NCI-H82 (cell line): ENCODE measurements at places on chromosomes 6 and 20.

DNA sequence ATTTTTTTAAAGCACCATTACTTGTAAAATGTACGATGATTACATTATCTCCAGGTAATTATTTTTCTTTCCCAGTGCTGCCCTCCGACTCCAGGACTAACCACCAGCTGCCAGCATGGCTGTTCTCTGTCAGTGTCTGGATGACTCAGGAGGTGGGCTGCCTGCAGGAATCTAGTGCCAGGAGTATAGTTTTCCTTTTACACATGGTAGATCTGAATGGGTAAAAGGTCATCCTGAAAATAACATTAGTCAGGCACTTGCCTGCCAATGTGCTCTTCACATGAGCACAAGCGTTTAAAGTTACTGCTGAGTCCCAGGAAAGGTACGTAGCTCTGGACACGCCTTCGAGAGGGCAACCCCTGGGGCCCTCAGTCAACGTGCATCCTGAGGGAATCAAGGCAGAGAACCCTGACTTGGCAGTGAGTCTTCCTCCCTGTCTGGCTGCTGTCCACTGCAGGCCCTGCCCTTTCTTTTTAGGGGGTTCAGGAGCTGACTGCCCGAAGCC, 2.4 kb downstream of the DYNLT1 start:
- peak; percentile 91 for DNase-seq

DNA sequence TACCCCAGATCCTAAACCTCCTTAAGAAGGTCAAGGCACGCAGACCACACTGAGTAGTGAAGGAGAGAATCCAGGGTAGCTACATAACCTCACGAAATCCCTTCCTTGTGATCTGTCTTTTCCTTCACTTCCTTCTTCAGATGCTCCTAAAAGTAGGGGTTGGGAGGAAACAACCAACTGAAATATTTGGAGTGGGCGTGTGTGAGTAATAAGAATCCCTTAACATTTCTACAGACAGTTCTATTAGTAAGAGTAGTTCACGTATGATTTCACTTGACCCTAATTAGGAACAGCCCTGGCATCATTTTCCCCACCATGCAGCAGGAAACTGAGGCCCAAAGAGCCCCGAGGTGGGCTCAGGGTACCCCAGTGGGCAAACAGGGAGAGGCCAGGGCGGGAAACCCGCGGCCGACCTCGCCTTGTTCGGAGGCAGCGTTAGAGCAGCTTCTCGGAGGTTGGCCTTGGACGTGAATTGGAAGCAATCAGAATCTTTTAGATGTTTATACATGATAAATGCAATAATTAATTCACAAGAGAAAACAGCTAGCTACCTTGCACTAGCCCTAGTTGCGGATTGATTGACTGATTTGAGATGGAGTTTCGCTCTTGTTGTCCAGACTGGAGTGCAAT, 859 bp upstream of the RAE1 start:
- DNase-seq, result no peak

DNA sequence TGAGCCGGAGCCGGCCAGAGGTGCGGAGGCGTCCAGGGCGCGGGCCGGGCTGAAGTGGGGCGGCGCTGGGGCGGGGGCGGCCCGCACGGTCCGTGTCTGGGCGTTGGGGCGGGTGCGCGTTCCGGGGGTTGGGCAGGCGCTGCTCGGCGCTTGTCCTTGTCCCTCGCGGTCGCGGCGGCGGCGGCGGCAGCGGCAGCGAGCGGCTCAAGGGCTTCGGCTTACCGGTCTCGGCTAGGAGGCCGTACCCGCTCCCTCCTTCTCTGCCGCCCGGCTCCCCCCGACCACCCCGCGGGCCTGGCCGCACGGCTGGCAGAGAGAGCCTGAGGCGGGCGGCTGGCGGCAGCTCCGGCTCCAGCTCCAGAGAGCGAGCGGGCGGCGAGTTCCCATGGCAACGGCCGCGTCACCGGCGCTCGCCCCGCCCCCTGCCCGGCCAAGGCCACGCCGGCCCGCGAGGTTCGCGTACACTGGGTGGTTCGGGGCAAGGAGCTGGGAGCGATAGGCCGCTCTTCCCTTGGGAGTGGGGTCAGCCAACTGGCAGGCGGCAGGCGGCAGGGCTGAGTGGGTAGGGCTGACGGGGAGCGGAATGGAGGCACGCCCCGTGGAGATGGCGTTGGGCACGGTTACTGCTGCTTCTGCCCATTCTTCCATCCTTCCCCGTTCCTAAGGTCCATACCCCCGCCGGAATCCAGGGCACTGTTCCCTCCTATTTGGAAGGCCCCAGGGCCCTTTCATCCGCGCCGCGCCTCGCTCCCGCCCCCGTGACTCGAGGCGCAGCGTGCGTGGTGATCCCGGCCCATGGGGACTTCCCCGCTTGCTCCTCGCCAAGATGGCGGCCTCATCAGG, at the start of gene LRRC73:
TSS of gene LRRC73 (minus strand) at position 363 of the 843 bp plus-strand sequence. CDS start 561 bp downstream, outside the sequence.
- DNase-seq, result peak; percentile 83

GRCh38 chr6:168022488-168023321, 25.2 kb downstream of the KIF25 start:
- DNase-seq, result no peak

DNA sequence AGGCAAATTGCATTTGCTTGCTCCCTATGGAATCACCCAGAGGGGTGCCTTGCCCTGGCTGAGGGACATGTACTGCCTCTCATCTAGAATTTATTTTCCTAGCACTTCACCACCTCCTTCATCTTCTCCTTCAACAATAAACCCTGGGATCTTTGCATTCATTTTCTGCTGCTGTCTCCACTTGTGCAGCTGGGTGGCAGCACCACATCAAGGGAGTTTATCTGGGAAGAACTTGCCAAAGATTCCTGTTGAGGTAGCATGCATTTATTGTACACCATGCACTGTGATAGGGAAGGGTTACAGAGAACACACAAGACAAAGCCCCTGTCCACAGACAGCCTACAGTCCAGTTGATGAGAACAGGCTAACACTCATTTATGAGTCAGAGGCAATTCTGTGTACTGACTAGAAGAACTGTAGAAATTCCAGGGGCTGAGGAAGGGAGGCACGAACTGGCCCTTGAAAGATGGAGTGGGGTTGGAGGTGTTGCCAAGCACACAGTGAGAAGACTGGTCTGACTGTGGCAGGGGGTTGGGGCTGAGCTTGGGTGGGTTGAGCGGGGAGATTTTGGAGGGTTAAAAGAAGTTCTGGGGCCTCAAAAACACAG, 17.5 kb downstream of the C20orf173 start:
- DNase-seq, result peak; percentile 61

DNA sequence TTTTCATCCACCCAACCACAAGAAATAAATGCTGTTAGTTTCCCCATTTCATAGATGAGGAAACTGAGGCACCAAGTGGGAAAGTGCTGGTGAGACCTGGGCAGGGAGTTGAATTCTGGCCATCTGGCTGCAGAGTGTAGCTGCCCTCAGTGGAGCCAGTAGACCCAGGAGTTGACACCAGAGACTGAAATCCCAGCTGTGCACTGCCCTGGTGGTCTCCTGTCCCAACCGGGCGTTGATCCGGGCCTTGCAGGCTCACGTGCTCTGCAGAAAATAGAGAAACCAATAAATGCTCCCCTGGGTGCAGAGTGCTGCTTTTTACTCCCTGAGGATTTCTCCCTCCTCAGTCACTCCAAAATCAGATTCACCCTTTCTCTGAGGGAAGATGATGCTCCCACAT, 18.4 kb downstream of the HLA-F start:
- DNase-seq, result no peak

GRCh38 chr6:44202972-44203750, 13.6 kb upstream of the MYMX start:
- no peak for DNase-seq

DNA sequence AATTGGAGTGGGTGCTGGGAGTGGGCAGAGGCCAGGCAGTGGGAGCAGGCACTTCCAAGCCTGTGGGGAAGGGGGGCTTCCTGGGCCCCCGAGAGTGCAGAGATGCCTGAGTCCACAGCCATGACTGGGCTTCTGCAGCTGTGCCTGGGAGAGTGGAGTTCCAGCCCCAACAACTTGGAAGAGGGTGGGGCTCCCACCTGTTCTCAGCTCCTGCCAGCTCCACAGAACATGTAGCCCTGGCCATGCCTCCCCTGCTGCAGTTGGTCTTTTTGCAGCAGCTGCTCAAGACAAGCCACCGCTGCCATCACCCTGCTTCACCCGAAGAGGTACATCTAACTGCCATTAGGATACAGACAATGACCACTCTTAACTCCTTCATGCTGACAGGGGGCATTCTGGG, 1092.3 kb downstream of the KHDRBS2 start:
- DNase-seq, result no peak

GRCh38 chr6:161833099-161833860, 559.4 kb upstream of the AGPAT4 start:
- no peak for DNase-seq

DNA sequence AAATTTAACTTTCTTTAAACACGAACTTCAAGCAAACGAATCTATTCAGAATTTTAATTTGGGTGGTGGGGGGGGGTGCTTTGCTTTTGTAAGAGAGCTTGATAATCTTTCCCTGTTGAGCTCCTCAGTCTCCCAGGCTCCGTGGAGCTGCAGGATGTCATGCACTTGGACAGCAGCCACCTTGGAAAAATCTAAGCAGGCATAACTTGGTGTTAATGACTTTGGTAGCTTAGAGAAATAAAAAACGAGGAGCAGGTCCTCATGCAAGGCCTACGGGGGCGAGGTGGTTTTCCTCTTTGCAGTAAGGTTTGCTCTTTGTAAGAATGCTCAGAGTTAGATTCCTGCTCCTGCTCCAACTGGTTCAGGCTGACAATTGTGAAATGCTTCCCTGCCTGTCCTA, 102.3 kb downstream of the EDN1 start:
- no peak for DNase-seq

GRCh38 chr20:49541733-49542513, 26.0 kb downstream of the PTGIS start:
- DNase-seq, result peak; percentile 94

GRCh38 chr6:113141901-113142300, 715.2 kb upstream of the MARCKS start:
- peak; percentile 81 for DNase-seq

DNA sequence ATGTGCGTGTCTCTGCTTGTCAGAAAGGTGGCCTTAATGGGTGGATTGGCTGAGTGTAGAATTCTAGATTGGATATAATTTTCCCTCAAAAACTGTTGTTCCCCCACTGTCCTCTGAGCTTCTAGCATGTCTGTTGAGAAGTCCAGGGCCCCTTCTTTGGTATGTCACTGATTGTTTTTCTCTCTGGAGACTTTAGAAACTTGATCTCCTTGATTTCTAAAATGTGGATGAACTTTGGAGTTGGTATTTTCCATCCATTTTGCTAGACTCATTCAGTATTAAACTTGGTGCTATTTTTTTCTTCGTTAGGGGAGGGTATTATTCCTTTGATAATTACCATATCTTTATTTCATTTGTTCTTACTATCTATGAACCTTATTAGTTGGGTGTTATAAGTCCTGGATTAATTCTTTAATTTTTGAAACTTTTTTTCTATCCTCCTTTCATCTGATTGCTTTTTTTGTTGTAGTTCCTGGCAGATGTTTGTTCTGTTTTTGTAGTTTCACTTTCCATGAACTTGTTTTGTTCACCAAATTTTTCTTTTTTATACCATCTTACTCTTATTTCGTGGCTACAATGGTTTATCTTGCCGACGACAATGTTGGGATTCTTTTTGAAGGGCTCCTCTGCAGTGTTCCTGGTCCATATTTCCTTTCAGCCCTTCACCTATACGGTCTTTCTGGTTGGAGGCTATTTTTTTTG, 68.4 kb downstream of the ARID1B start:
- no peak for DNase-seq

DNA sequence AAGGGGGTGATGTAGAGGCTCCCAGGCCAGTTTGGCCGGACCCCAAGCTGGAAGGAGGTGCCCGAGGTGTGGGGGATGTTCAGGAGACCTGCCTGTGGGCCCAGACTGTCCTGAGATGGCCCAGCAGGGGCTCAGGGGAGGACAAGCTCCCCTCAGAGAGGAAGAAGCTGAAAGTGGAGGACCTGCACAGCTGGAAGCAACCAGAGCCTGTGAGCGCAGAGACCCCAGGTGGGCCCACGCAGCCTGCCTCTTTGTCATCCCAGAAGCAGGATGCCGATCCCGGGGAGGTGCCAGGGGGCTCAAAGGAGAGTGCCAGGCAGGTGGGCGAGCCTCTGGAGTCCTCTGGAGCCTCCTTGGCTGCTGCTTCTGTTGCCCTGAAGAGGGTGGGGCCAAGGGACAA, 29.7 kb downstream of the ZNF831 start:
- DNase-seq, result no peak

- DNase-seq, result no peak
Observed at GRCh38 chr20:18986895-18987580, 173.5 kb downstream of the SCP2D1 start.

DNA sequence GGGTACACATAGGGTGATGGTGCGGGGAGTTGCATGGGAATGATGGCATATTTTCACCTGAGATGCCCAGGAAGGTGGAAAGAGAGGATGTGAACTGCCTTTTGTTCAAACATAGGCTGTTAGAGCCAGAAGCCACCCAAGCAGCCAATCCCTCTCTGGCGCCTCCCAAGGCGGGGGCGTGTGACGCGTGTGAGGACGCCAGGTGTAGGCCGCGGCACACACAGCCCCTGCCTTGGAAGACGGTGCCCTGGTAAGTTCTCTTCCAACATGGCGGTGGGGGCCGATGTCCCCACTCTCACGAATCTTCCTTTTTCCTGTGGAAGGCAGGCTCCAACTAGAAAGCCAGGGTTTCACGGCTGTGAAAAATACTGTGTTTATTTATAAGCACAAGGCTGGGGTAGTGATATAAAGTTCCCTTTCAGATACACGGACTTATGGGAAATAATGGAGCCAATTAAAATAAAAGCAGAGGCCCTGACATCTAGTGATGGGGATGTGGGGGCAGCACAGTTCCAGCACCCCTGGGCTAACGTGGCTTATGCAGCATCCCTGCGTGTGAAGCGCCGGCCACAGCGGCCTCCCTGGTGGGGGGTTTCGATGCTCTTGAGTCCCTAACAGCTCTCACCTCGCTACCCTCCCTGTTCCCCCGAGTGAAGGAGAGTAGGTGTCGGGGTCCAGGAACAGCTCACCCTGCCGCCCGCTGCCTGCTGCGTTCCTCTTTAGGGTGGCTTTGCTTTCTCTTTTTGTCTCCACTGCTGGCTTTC, 28.3 kb downstream of the CDH4 start:
- no peak for DNase-seq
